ENCODE measurements at places on chromosomes 12 and 14.
A peak's percentile ranks its signal among the peaks of the same experiment; 100 is the strongest.

GRCh38 chr14:74616996-74617700 lies 5.1 kb upstream of the LTBP2 start:
- no peak for DNase-seq

- DNase-seq: peak; percentile 25
These were observed 62.1 kb downstream of the TNFAIP2 start for GRCh38 chr14:103185051-103186029.

DNA sequence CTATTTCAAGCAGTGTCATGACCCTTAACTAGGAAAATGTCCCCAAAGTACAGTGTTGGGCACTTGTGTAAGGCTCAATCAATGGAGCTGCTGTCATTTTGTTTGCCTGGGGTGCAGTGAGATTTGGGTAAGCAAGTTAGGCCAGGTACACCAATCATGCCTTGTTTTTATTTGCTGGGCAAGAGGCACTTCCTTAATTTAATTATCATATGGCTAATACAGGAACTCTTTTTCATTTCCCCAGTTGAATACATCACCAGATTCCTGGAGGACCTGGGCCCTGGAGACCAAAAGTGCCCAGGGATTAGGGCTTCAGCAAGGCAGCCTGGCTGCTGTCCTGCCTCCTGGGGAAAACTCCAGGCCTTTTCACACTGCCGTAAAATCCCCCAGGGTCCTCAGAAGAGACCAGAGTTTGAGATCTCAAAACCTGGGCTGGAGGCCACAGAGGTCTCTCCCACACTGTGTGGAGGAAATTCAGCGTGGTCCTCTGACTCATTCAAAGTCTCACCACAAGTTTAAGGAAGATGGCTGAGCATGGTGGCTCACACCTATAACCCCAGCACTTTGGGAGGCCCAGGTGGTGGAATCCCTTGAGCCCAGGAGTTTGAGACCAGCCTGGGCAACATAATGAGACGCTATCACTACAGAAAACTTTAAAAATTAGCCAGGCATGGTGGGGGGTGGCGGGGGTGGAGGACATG lies 28.4 kb upstream of the FOXN3 start:
- no peak for DNase-seq

GRCh38 chr14:104119119-104119487 lies 19.3 kb upstream of the KIF26A start:
- DNase-seq: no peak

GRCh38 chr14:22483863-22484593 lies 105.0 kb downstream of the DAD1 start:
- no peak for DNase-seq

GRCh38 chr14:92630367-92630766 lies 116.8 kb downstream of the RIN3 start:
- DNase-seq: no peak

DNA sequence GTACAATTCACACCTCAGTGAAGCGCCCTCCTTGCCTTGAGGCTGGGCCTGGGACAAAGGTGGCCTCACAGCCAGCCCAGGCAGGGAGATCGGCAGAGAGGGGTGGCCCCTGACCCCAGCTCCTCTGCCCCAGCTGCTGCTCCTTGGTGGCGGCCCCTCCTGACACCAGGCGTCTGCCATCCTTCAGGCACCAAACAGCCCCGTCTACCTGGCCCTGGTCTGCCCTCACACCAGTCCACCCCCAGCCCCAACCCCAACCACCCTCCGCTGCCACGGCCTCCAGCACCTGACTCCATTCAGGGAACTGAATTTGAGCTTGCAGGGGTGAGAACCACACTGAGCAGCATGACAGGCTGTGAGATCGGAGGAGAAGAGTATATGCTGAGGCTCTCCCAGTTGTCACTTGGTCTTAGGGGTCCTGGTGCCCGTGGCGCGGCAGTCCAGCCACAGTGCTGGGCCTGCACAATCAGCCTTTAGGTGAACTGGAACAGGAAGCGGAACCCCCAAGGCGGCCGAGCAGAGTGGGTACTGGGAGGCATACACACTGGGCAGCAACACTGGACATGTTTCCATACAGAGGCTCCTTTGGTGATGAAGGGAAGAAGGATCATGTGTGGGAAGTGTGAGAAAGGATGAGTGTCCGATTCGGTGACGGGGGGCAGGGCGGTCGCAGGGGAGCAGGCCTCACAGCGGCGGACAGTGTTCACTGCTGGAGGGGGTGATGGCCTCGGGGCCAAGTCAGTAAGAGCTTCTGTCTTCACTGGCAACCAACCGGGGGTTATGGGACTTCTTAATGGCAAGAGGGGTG lies 18.7 kb downstream of the ZFYVE21 start:
- DNase-seq: no peak

DNA sequence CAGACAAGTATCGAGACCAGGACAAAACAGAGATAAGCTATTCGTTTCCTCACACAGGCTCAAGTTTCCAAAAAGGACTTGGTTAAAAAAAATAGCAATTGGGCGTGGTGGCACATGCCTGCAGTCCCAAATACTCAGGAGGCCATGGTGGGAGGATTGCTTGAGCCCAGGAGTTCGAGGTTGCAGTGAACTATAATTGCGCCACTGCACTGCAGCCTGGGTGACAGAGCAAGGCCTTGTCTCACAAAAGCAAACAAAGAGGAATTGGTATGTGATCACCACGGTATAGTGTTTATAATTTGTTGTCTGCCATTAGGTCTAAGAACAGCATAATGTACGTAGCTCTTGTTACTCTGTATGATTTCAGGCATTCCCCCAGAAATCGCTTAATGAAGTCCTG lies 175.3 kb downstream of the DERA start:
- no peak for DNase-seq

DNA sequence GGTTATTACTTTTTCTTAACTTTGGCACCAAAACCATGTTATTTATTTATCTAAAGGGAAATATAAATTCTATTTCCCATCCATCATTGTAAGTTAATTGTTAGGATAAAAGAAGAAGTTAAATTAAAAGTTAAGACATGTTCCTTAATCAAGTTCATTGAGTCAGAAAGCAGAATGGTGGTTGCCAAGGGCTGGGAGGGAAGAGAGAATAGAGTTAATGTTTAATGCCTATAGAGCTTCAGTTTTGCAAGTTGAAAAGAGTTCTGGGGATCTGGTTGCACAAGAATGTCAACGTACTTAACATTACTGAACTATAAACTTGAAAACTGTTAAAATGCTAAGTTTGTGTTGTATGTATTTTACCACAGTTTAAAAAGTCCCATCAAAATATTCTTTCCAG lies 63.2 kb upstream of the NR2C1 start:
- DNase-seq: no peak

DNA sequence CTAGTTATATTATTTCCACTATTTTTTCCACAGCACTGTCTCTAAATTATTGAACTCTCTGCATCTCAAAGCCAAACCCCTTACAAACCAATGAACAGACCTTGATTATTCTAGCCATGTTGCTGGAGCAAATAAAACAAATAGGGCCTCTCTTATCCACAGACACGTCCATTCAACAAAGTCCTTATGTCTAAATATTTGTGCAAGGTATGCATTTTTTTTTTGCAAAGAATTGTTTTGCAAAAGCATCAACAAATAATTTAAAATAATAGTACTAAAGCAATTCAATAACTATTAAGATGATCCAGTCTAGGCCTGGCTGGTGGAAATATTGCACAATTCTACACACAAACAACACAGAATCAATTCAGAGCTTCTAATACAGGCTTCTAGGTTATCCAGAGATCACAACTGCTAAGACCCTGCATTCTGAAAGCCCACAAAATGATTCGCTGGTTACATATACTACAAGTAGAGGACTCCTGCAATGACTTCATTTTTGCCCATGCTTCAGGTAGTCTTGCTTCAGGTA lies 221.0 kb downstream of the SLC25A21 start:
- no peak for DNase-seq

DNA sequence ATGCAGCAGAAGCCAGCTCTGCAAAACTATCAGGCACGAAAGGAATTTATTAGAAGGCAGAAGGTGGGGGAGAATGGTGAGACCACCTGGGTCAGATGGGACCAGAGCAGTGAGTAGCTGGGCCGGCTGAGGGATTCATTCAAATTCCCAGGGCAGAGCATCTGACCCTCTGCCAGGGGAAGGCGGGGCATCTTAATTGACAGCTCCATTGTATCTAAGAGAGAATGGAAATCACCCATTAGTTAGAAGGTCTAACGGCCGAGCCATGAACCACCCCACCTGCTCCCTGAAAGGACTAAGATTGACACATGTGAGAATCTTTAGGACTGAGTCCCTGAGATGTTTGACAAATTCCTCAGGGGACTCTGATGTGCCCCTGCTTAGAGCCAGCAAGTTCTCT lies 83.7 kb downstream of the PHETA1 start:
- DNase-seq: no peak

- peak; percentile 74 for DNase-seq
These were observed 75.5 kb downstream of the FBXL14 start for GRCh38 chr12:1518591-1519516.

DNA sequence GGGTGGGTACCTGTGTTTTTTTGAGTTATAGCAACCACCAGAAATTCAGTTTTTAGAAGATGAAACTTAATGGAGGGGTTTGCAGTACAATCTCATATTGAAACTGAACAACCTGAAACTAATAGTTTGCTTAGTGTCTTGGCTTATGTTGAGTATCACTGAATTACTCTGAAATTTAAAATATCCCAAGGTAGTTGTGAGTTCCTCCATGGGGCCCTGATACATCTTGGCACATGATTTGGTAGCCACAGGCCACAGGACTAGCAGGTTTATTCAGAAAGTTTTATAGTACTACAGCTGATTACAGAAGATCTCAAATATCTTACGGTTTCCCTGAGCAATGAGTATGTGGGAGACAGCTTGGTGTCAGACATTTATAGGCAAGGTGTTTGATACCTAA lies 10.4 kb downstream of the PTGES3 start:
- DNase-seq: no peak

DNA sequence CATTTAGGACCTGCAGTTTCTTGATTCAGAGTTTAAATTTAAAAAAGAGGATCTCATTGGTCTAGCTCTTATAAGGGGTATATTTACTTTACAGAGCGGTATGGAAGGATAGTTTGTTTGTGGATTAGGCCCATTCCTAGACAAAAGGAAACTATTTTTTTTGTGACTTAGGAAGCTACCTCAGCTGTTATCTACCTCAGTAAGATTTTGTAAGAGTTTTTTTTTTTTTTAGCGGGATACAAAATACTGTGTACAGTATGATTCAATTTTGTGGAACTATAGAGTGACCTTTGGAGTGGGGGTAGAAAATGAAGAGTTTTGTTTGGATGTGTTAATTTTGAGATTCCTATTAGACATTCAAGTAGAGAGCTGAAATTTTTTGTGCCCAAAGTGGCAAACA lies 104.6 kb upstream of the ATF1 start:
- DNase-seq: no peak

DNA sequence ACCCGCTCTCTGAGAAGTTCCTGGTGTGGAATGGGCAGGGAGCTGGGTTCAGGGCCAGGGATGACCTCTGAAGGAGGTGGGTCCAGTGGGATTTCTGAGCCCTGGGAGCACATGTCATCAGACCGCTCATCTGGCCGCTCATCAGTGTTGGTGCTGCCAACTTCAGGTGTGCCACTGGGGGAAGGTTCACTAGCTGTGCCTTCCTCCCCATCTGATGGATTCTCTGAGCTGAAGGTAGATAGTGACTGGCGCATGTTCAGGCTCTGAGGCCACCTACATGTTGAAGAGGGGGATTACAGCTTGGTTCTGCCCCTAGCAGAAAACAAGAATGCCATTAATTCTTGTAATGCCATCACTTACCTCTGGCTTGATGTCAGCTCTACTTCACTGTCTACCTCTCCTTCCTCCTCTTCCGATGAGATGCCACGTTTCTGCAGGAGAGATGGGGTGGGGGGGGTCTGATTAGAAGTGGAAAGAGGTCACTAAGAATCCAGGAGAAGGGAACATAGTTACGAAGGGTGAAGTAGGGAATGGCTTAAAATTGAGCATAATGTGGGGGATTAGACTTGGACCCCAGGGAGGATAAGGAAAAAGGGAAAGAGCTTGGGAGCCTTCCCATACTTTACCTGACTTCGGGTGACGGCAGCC lies 17.2 kb downstream of the MAP3K12 start:
- no peak for DNase-seq

DNA sequence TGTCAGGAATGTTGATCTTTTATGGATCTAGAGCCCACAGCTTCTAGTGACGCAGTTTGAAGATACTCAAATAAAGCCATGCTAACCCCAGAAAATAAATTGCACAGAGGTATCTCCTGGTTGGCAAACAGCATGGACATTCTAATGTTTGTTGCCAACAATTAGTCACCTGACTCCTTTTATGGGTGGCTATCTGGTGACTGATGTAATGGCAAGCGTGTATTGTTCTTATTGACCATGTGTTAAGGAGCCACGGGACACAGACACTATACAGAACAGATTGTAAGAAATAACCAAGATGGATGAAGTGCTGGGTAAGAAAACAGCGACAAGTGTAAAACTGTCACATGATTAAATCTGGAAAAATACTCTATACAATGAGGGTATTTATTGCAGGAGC lies 401.3 kb upstream of the PDE3A start:
- DNase-seq: no peak

Data from AG10803 (cell line).